ENCODE measurements at places on chromosomes 5 and 9.

- no peak for DNase-seq
Observed at GRCh38 chr9:115397591-115398312, 279.8 kb upstream of the TNC start.

GRCh38 chr9:87370049-87370685, 127.5 kb upstream of the DAPK1 start:
- DNase-seq: no peak

DNA sequence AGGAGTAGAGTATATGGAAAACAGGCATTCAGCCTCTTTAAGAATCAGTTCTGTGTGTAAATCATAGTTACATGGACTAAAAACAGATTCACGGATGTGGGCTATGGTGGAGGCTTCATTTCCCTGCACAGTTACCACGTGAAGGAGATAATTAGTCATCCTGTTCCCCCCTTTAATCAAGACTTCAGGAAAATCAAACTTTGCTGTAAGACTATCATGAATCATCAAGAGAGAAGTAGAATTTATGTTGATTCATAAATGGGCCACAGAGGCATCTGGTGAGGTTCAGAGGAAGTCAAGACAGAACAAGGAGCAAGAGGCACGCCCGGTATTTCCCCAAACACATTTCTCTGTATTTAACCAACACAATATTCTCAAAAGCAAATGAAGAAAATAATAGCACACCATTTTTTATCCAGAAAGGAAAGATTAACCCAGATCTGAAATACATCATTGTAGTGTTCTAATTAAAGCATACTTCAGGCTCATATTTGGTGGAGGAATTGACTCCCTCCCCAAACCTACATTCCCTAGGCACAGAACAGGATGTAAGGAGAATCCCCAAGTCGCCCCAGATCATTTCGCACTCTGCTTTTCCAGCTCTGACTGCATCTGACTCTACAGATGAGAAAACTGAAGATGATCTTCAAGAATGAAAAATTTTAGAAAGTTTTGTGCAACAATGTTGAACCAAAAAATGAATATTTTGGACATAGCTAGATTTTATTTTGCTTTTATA, 175.8 kb upstream of the GAS1 start:
- DNase-seq: no peak

DNA sequence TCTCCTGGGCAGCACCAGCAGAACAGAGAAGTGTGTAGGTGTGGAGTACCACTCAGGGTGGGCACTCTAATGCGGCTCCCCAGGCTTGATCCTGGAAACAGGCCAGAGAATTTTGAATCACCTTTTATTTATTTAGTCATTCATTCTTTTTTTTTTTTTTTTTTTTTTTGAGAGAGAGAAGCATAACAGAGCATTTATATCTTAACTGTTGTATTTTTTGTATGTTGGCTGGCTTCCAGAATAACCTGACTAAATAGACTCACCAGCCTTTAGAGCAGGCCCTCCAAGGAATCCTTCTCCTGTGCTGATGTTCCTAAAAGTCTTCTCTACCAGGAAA, 153.4 kb downstream of the PIK3R1 start:
- DNase-seq: no peak

- no peak for DNase-seq
Observed at GRCh38 chr9:135251996-135252760, 164.7 kb downstream of the OLFM1 start.

- DNase-seq: no peak
Observed at GRCh38 chr9:78023003-78023741, 8.4 kb downstream of the GNAQ start.

- no peak for DNase-seq
Observed at GRCh38 chr5:41794471-41794870, 75.8 kb downstream of the OXCT1 start.

DNA sequence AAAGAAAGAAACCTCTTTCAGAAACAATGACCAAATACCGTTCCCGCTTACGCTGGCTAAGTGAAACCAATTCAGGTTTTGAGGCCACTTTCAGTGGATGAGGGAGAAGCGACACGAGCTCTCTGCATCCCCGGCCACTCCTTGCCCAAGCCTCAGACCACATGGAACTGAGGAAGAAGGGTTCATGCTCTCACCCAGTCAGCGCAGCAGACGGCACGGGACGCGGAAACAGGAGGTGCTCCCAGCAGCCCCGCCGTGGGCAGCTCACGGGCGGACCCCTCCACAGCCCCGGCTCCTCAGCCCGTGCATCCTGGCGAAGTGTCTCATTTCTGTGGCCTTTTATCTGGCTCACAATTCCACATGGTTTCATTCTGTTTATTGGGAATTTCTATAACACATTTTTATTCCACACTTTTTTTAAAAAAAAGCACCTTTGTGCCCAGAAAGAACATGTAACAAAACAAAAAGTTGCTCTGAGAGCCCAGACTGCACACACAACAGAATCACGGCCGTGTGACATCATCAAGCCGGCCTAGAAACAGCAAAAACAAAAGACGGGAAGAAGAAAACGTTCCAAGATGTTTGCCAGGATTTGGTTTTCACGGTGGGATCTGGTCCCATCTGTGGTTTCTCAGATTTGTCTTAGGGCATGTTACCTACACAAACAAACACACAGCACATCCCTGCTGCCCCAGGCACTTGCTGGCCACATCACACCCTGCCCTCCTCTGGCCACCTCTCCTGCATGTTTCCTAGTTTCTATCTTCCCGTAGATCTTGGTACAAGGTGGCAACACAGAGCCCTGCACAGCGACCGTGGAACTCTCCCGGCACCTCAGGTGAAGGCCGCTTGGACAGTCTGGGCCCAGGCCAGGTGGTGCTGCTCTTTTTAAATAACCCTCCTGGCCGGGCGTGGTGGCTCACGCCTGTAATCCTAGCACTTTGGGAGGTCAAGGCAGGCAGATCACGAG, 16.2 kb downstream of the QSOX2 start:
- DNase-seq: no peak

GRCh38 chr9:128136816-128137793, 9.6 kb upstream of the PTGES2 start:
- DNase-seq: no peak

Measured in stimulated activated CD8-positive, alpha-beta memory T cell treated with anti-CD3 and anti-CD28 coated beads, Interleukin-4, amount 100 ng/mL, for 1 hour (primary cell).